Activated CD4-positive, alpha-beta T cell treated with anti-CD3 and anti-CD28 coated beads, Interleukin-2, amount 50 U/mL, for 4 hours (primary cell): ENCODE measurements at places on chromosomes 13 and 19.

DNA sequence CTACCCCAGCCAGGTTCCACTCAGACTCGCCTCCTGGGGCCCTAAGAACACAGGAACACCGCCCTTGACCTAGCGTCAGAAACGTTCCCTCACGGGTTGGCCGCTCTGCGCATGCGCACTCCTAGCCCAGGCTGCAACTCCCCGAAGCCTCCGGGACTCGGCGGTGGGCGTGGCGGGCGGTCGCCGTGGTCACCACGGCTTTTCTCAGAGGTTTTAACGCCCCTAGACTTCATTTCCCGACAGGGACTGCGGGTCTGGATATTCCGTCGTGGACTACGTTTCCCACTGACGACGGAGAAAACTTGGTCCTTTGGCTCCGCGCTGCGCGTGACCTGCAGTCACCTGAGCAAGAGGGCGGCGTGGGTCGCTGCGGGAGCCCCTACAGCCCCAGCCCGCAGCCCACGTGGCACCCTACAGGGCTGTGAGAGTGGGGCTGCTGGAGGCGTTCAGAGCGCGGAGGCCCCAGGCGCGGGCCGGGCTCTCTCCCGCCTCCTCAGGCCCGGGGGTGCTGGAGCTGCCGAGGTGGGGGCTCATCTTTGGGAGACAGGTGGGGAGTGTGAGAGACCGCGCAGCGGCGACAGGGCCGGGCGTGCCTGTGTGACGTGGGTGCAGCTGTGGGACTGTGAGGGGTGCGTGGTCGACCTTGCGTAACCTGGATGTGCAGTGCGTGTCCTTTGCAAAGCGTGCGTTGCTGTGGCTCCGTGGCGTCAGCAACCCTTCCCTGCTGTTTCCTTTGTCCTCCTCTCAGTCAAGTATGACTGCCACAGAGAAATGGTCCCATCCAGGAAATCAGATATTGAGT, 38.0 kb upstream of the ZNF573 start:
- no peak for DNase-seq

DNA sequence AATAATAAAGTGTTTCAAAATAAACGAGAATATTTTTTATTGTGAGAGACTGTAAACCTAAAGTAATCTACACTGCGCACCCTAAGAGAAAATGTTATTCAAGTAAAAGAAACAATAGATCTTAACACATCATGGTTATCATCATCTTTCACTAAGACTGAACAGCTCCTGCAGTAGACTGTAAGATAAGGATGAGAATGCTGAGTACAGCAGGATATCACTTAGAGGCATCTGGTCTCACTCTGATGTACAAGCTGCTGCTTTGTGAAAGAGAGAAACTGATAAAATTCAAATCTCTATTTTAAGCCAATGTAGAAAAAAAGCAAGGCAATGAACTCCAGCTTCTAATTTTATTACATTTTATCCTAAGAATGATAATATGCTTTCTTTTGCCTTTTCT, 261.7 kb upstream of the HTR2A start:
- no peak for DNase-seq

GRCh38 chr19:39310558-39311311, 9.9 kb downstream of the LRFN1 start:
- DNase-seq, result no peak

DNA sequence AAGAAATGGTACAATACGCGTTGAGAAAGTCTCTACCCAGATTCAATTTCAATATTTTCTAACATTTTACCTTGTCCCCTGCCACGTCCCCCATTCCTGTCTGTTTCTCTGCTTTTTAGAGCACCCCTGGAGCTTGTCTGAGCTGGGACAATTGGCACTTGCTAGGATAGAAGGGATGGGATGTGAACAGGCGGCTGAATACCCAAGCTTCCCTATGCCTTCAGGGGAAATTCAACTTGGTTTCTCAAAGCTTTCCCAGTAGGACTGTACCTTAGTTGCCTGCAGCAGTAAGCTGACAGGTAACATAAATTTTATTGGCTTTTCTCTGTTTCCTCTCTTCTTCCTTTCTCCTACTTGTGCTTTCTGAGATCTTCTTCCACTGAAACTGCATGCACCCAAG, 1663.3 kb downstream of the EFNB2 start:
- DNase-seq, result no peak

DNA sequence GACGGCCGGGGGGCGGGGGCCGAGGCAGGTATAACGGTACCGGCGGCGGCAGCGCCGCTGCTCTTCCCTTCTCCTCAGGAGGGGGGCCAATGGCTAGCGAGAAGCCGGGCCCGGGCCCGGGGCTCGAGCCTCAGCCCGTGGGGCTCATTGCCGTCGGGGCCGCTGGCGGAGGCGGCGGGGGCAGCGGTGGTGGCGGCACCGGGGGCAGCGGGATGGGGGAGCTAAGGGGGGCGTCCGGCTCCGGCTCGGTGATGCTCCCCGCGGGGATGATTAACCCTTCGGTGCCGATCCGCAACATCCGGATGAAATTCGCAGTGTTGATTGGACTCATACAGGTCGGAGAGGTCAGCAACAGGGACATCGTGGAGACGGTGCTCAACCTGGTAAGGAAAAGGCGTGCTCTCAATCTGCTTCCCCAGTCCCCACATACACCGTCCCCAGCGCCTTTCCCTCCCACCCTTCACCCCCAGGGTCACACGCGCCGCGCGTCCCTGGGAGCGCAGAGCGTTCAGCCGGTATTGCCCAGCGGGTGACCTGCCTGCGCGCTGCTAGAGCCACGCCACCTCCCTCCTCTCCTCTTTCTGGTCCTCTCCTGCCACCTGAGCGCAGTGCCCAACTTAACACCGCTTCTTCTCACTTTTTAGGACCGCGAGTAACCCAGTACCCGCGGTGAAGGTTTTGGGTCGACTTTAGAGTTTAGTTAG, 814 bp downstream of the NBEA start:
- no peak for DNase-seq

GRCh38 chr13:28822151-28822550, 2.0 kb downstream of the MTUS2 start:
- no peak for DNase-seq

- peak; percentile 83 for DNase-seq
Measured at GRCh38 chr19:18304458-18305310, 18.2 kb downstream of the LSM4 start.

DNA sequence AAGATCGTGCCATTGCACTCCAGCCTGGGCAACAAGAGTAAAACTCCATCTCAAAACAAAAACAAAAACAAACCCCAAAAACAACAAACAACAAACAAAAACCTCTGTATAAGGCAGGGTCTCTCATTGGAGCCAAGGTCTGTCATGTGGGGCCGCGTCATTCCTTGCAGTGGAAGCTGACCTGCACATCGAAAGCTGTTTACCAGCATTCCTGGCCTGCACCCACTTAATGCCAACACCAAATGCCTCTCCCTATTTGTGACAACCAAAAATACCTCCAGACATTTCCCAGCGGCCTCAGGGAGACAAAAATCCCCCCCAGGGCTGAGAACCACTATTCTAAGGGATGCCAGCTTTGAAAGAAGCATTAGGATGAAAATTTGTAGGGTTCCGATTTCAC, 1.2 kb downstream of the CPAMD8 start:
- DNase-seq, result no peak

GRCh38 chr13:51057001-51057400, 54.1 kb downstream of the C13orf42 start:
- DNase-seq, result no peak

GRCh38 chr19:43625918-43626579, 6.6 kb upstream of the ZNF428 start:
- no peak for DNase-seq

DNA sequence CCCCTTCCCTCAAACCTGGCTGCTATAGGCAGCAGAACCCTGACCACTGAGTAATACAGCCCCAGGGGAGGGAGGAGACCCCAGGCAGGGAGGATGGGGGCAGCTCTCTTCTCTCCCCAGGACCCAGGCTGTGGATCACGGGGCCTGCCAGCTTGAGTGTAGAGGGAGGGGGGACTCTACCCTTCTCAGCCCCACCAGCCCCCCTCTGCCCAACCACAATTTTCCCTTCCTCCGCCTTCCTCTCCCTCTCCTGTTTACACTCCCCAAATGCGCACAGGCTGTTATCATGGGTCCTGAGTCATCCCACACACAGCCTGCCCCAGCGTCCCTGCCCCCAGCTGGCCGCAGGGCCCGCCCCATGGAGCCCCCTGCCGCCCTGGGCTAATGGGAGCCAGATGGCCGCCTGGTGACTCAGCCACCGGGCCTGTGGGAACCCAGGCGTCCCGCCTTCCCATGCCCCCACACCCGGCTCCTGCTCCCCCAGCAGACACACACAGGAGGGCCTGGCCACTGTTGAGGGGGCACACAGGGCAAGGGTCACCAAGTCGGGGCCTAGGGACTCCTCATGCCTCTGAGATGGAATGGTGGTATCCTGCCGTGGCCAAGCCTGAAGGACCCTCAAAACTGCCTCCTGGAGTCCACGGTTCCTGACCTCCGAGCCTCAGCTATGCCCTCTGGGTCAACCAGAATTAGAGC, 13.6 kb downstream of the CCDC97 start:
- no peak for DNase-seq

GRCh38 chr13:75076476-75076875, 405.5 kb downstream of the TBC1D4 start:
- no peak for DNase-seq

GRCh38 chr19:21308773-21309172, 20.4 kb downstream of the ZNF708 start:
- no peak for DNase-seq

DNA sequence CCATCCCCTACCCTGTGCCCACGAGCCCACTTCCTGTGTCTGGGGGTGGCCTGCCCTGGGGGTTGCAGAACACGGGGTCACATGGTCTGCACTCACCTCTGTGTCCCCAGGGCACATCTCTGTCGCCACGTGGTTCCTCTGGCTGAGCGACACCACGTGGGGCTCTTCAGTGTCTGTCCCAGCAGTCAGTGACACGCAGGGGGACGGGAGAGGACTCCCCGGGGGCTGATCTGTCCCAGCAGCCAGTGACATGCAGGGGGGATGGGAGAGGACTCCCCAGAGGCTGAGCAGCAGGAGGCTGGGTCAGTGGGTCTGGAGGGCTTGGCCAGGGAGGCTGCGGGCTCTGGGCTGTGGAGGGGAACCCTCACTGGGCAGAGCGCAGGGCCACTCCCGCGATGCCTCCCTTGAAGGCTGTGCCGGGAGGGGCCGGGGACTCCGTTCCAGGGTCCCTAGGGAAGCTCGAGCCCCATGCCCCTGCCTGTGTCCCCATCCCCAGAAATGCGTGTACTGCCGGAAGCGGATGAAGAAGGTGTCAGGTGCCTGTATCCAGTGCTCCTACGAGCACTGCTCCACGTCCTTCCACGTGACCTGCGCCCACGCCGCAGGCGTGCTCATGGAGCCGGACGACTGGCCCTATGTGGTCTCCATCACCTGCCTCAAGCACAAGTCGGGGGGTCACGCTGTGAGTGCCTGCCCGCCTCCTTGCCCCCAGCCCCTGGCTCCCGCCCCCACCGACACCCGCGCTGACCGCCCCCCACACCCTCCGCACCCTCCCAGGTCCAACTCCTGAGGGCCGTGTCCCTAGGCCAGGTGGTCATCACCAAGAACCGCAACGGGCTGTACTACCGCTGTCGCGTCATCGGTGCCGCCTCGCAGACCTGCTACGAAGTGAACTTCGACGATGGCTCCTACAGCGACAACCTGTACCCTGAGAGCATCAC, 174.8 kb downstream of the KDM4B start:
- no peak for DNase-seq

DNA sequence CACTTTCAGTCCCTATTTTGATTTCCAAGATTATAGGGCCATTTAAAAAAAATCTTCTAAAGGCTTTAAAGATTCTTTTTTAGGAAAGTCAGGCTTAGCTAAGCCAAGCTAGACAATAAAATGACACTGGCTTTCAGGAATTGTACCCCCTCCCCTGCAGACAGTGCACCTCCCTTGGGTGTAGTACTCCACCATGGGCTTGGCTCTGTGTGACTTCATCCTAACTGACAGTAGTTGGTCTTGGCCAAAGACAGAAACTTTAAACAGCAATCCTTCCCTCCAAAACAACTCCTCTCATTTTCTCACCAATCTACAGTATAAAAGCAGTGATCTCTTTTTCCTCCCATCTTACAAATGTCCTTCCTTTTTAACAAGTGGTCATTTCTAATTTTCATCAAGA, 283.0 kb downstream of the DNAJC15 start:
- no peak for DNase-seq

GRCh38 chr19:54173951-54174834, 1.2 kb upstream of the TMC4 start:
- DNase-seq, result no peak

GRCh38 chr19:44026622-44027021, 1.4 kb downstream of the ZNF222 start:
- DNase-seq, result no peak

GRCh38 chr13:27535546-27535945, 84.8 kb downstream of the LNX2 start:
- DNase-seq, result no peak

- no peak for DNase-seq
Measured at GRCh38 chr19:54393381-54393780, 21.9 kb upstream of the TTYH1 start.

- no peak for DNase-seq
Measured at GRCh38 chr19:20349206-20349605, 182.2 kb downstream of the ZNF486 start.

DNA sequence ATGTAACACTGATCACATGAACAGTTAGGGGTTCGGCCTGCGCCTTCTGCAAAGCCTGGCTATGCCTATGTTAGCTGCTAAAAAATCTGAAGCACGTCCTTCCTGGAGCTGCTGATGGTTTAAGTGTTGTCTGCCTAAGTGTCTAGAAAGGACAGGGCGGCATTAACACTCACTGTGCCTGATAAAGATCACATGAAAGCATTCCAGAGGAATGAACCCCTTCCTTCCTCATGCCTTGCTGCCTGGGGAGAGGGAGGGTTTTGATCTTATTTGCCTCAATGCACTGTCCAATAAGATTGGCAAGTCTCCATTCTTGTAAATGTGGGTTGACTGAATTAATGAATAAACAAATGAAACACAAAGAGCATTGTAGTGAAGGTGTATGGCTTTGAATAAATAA, 5.2 kb downstream of the DOCK9 start:
- DNase-seq, result no peak

DNA sequence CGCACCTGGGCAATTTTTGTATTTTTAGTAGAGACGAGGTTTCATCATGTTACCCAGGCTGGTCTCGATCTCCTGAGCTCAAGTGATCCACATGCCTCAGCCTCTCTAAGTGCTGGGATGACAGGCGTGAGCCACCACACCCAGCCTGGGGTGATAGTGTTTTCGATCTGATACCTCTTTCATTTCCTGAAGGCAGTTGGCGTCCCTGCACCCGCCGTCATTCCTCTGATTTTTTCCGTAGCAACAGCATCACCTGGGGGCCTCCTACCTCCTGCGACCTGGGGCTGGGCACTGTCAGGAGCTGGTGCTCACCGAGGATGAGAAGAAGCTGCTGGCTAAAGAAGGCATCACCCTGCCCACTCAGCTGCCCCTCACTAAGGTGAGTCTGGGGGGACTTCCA, 10.8 kb downstream of the CREB3L3 start:
- DNase-seq, result no peak

GRCh38 chr19:41734156-41734555, 21.2 kb upstream of the CEACAM6 start:
- DNase-seq, result no peak

DNA sequence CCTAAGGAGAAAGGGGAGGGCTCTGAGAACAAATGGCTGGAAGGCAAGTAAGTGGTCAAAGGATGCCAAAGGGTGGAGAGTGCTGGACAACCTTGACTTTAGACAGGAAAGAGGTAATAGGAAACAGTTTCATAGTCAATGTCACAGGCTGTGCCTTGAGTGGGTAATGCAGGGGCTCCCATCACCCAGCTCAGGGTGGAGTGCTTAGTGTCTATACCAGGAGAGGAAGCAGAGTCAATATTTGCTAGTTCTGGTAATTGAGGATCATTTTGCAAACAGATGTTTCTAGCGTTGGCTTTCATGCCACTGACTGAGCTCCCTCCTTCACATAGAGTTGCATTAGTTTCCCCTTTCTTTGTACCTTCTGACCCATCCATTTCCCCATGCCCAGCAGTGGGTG, 64.6 kb upstream of the KL start:
- no peak for DNase-seq
